NCI-H2107 (cell line): ENCODE measurements at places on chromosomes 11 and 22.
A peak's percentile ranks its signal among the peaks of the same experiment; 100 is the strongest.

- no peak for DNase-seq
Observed at GRCh38 chr11:111344032-111344431, 35.0 kb downstream of the POU2AF1 start.

DNA sequence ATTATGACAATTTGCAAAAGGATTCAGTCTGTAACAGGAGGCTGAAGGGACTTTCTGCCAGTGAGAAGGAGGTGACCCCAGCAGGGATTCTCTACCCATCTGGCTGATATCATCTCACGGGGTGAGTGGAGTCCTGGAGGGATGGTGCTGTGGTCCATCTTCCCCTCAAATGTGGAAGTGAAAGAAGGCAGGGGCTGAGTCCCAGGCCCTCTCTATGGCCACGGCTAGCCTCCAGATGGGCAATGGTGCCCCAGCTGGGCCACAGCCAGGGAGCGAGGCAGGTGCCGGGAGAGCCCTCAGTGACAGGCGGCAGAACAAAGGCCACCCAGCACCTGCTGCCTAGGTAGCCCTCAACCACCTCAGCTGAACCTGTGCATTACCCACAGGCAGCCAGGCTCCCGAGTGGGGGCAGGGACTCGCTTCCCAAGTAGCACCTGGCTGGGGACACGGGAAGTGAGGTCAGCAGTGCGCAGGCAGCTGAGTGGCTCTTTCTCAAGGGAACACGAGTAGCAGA, 6.7 kb downstream of the NECTIN1 start:
- peak; percentile 74 for DNase-seq

- no peak for DNase-seq
Observed at GRCh38 chr11:73980001-73980961, 2.4 kb downstream of the UCP2 start.

GRCh38 chr11:95108671-95109551, 19.3 kb downstream of the ENDOD1 start:
- DNase-seq: no peak

DNA sequence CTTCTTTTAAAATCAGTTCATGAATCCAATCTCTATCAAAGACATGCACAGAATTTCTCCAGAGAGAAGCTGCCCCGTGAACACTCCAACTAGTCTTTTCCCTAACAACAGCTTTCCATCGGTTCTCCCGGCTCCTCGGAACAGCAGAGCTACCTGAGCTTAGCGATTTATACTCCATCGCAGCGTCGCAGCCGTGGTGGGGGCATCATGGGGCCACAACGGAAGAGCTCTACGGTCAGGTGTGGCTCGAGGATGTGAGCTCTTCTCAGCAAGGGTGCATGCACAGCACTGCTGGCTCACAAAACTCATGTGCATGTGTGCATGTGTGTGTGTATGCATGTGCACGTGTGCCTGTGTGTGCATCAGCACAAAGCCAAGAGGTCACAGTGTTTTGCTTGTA, 11.7 kb upstream of the MOB2 start:
- DNase-seq: no peak

GRCh38 chr11:13429836-13430235, 33.2 kb downstream of the BTBD10 start:
- DNase-seq: no peak

DNA sequence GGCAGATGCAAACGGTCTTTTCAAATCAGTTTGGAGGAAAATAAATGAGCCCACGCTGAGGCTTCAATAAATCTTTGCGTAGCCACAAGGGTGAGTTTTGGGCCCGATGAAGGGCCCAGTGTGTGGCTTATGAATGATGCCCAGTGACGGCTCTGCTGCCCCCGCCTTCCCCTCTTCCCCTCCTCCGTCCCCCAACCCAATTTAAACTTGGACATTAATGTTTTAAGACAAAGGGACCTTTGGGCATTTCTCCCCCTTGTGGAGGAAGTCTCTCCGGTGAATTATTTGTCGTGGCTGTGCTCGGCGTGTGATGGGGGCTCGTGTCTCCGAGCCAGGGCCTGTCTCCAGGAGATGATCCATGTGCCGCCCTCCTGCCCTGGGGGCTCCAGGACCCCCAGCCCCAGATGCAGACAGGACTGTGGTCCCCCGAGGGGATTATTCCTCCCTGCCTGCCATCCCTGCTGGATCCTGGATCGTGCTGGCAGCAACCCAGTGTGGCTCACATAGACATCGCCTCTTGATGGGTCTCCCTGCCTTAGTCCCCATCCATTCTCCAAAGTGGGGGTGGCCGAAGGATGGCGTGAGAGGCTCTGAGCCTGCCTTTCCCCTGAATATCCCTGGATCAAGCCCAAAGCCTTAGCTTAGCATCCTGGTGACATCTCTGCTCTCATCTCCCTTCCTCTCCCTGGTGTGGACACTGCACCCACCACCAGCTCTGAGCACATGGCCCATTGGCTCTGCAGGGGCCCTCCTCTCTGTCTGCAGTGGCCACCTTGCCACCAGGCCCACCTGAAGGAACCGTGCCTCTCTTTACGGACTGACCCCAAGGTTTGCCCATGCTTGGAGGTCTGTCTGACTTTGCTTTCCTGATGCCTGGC, 56.4 kb downstream of the SMIM38 start:
- no peak for DNase-seq

GRCh38 chr11:82750643-82751139, 17.0 kb upstream of the FAM181B start:
- DNase-seq: no peak

GRCh38 chr11:64885367-64886286, 7.2 kb upstream of the EHD1 start:
- no peak for DNase-seq

DNA sequence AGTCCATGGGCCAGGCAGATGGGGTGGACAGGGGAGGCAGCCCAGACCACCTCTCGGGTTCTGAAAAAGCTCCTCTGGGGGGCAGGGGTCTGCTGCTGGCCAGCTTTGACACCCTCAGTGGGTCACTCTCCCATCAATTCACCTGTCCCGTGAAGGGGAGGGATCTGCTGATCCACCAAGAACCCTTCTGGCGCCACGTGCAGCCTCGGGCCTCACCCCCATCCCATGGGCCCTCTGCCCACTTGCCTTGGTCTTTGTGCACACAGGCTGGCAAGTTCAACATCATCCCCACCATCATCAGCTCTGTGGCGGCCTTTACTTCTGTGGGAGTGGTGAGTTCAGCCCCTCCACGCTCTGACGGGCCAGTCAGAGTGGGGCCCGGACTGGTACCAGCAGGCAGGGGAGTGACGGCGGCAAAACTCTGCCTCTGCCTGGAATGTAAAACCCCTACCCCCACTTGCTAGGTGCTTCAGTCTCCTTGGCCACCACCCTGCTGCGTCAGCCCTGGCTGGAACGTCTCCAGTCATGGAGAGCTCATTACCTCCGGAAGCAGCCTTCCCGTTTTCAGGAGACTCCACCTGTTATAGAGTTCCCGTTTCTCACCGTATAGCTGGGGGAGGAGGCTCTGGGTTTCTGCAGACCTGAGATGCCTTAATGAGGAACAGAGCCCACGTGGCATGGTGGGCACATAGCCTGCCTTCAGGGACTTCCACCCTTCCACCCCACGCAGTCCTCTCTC, 12.7 kb downstream of the PRG3 start:
- DNase-seq: no peak

DNA sequence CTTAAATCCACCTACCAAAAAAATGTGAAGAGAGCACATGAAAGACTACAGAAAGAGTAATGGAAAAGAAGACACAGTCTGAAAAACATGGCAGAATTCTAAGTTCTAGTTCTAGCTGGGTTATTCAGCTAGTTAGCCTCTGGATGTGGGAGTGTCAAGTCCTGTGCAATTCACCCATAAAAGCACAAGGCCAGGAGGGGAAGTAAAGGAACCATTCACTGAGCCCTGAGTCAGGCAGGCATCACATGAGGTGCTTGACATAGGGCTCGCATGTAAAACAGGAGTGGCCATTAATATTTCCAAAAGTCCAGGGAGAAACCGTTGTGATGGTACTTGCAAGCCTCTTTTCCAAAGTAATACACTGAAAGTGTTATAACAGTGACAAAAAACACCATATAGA, 103.7 kb downstream of the GAB2 start:
- no peak for DNase-seq

DNA sequence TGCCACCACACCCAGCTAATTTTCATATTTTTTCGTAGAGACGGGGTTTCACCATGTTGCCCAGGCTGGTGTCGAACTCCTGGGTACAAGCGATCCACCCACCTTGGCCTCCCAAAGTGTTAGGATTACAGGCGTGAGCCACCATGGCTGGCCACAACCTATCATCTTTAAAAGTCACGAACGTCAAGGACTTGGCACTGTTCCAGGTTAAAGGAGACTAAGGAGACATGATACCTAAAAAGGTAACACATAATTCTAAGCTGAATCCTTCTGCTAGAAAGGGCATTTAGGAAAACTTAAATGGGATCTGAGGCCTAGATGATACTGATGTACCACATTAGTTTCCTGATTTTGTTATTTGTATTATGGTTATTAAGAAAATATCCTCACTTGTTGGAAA, 43.3 kb upstream of the SYT9 start:
- DNase-seq: no peak

- DNase-seq: no peak
Observed at GRCh38 chr11:95684701-95685100, 104.9 kb downstream of the FAM76B start.

DNA sequence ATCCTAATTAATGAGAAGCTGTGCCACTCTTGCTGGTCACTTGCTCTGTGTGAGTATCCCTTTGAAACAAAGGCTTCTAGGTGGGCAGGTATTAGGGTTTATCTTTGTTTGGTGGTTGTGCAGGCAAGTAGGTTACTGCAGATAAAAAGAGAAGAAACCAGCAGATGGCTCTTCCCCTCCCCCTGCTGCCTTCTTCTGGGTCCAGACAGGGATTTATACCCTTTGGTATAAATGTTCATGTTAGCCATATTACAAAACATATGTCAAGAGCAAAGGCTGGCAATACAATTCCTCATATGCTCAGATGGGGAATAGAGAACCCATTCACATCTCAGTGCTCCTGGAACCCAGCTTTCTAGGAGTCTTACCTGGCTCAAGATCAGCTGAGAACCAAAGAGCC, 109.9 kb downstream of the NAV2 start:
- no peak for DNase-seq

- no peak for DNase-seq
Observed at GRCh38 chr11:75420224-75421034, 12.6 kb downstream of the KLHL35 start.

- no peak for DNase-seq
Observed at GRCh38 chr11:25485315-25485714, 846.6 kb upstream of the ANO3 start.

DNA sequence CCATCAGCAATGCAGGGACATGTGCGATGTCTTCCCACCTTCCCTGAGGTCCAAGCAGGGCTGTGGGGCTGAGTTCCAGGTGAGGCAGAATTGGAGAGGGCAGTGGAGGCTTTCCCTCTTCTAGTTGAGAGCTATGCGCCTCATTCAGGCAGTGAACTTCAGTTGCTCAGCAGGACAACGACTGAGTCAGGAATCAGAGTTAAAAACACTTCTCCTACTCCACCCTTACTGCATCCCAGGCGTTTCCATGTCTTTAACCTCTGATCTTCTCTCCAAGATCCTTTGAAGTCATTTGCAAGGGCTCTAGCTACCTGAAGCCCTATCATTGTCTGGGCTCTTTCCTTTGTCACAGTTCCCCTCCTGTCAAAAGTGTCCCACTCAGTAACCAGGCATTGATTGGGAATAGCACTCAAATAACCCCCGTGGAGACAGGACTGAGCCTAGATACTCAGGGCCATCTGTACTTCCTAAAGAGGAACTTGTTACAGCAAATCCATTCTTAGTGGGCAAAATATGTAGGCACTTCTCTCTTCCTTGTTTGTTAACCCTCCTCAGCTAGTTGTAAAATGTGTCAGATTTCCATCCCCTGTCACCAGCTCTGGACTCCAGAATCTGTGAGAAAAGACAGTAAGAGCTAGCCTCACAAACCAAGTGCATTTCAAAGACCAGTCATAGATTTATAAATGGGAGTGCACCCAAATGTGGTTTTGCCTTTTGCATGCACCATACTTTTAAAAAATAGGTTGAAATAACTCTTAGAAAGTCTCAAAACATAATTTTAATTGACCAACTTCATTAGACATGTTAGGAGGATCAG, 72.5 kb upstream of the MYO18B start:
- no peak for DNase-seq

DNA sequence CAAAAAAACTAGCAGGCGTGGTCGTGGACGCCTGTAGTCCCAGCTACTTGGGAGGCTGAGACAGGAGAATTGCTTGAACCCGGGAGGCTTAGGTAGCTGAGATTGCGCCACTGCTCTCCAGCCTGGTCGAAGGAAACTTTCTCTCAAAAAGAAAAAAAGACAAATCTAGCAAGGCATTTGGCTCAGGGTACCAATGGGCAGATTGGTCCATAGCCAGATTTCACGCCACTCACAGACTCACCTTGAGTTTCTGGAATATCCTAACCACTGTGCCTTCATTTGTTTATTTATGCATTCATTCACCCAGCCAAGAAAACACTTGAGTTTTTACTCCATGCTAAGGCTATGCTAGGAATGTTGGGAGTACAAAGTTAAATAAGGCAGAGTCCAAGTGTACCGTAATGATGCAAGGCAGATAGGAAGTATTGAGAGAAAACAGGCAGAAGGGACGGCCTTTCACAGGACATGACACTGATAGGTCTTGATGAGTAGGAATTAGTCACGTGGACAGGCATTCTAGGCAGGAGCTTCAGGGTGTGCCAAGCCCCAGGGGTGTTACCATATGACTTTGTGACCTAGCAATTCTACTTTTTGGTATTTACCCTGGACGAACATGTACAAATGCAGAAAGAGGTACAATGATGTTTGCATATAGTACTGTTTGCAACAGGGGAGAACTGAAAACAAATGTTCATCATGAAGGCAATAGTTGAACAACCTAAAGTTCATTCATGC, 3.0 kb upstream of the PACSIN3 start:
- no peak for DNase-seq

- DNase-seq: no peak
Observed at GRCh38 chr11:32310214-32310601, 125.1 kb downstream of the WT1 start.

- peak; percentile 48 for DNase-seq
Observed at GRCh38 chr22:49632199-49633009, 195.3 kb downstream of the BRD1 start.

DNA sequence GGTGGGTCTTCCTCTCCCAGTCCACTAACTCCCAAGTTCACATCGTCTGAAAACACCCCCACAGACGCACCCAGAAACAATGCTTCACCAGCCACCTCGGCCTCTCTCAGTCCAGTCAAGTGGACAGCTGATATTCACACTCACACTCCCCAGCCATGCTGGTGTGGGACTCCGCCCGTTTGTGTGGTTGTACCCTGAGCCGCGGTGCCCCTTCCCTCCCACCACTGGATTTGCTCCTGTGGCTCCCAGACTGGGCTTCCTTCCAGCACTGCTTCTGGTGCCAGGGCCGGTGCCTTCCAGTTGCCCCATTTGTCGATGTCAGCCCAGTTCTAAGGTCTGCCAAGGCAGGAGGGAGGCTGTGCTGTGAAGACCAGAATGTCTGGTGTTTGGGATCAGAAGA, 37.9 kb upstream of the PLET1 start:
- no peak for DNase-seq

GRCh38 chr11:17821648-17822400, 87.2 kb downstream of the KCNC1 start:
- no peak for DNase-seq
